ENCODE measurements at places on chromosomes 3 and 15.

GRCh38 chr3:128674161-128674784 is 23.7 kb upstream of the RPN1 start:
- DNase-seq: no peak

- DNase-seq: no peak
Observed at GRCh38 chr3:113165841-113166240, 45.5 kb upstream of the BOC start.

- no peak for DNase-seq
Observed at GRCh38 chr3:49600781-49601180, 46.5 kb downstream of the BSN start.

- no peak for DNase-seq
Observed at GRCh38 chr3:53420831-53421230, 73.5 kb upstream of the DCP1A start.

DNA sequence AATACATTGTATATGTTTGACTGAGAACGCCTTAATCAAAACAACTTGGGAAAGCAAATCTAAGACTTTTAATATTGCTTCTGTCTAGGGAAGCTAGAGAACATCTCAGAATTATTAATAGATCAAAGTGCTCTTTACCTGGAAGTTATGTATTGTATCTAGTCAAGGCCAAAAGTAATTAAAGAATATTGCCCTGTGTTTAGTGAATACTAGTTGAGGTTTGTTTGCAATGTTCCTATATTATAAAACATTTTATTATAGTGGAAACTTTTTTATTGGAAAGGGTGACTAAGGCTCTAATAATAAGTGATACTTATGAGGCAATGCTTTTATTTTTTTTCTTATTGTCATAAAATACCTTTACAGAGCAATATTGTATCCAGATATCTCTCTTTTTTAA is 118.2 kb downstream of the CADM2 start:
- DNase-seq: no peak

DNA sequence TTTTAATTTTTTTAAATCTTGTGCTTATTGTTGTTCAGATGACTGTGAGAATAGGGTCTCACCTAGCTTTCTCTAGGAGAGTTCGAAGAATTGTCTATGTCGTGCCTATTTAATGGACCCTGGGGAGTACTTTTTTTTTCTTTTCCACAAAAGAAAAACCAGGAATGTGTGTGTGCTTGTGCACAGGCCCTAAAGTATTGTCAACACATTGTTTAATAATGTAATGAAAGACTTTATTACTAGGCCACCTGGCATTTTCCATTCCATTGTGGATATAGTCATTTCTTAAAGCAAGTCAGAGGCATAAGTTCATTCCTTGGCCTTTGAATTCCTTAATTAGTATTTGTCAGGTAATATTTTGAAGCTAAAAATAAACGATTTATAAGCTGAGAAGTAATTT is 135.9 kb downstream of the KLHL25 start:
- no peak for DNase-seq

- no peak for DNase-seq
Observed at GRCh38 chr3:16033889-16034687, 140.4 kb upstream of the GALNT15 start.

DNA sequence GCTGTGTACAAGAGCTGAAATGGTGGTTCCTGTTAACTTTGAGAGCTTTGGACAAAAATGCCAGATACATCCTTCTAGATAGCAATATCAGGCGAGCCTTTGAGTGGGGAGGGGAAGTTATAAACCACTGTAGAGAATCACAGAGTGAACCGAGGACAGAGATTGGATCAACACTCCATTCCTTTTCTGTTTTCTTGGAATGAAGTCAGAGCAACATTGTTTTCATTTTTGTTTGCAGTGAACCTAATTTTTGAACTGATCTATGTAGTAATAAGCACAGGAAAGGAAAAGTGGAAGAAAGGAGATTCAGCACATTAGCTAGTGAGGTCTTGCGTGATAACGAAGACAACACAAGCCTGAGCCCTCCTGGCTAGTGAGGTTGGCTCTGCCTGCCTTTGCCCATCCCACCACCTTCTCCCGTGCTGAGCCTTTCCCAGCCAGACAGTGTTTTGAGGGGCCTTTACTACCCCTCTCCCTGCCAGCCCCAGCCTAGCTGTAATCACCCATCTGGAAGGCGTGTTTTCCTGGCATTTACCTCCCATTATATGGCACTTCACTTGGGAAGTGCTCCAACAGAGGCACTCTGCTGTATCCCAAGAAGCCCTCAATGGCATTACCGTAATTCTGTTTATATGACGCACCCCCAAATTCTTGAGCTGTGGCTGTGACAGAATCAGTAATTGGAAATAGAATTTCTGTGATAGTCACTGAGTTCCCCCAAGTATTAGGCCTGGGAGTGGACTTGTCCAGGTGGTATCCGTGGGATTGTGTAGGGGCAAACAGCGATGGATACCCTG is 129.8 kb downstream of the CACNA1D start:
- no peak for DNase-seq

DNA sequence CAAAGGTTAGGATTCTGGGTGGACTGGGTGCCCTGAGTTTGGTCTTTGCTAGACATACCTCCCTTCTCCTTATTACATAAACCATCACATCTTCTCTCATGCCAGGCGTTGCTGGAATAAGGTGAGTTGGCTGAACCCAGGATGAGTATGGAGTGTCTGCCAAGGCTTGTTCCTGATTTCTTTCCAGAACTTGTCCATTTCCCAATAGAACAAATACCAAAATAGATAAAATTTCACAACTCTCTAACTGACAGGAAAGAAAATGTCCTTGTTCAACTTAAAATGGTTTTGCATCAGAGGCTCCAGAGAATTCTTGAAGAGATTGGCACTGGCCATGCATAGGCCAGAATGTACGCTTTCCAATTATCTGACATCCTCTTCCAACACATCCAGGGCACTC is 291.9 kb downstream of the IGSF11 start:
- DNase-seq: no peak

GRCh38 chr3:13260259-13261103 is 159.6 kb downstream of the NUP210 start:
- DNase-seq: no peak

DNA sequence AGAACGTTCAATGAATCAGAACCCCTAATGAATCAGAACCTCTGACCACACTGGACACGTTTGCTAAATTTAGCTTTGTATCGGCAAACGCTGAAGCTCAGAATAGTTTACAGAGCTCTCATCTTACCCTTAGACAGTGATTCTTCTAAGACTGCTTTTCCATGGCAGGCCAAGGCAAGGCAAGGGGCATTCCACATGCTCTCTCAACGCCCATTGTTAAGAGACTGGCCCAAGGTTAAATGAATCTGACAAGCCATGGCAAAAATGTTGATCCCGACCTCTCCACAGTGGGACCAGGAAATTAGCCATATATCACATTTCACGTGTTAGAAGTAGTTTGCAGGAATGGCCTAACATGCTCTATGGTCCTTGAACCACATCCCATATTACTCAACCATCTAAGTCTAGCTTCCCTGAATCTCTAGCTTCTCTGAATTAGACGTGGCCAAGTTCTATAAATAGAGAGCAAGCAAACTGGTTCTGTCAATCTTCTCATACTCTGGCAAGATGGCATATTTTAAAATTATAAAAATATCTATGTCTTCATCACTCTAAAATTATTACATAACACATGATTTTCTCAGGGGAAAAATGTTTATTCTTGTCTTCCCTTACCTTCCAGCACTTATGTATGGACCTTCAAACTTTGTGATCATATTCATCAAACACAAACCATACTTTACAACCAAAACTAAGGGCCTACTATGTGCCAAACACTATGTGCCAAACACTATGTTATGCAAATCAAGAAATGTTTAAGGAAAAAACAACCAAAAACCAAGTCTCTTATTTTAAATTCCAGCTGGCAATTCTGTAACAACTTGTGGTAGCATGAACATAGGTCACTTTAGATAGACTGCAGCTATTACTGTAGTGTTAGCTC is 54.3 kb downstream of the AAGAB start:
- DNase-seq: no peak

DNA sequence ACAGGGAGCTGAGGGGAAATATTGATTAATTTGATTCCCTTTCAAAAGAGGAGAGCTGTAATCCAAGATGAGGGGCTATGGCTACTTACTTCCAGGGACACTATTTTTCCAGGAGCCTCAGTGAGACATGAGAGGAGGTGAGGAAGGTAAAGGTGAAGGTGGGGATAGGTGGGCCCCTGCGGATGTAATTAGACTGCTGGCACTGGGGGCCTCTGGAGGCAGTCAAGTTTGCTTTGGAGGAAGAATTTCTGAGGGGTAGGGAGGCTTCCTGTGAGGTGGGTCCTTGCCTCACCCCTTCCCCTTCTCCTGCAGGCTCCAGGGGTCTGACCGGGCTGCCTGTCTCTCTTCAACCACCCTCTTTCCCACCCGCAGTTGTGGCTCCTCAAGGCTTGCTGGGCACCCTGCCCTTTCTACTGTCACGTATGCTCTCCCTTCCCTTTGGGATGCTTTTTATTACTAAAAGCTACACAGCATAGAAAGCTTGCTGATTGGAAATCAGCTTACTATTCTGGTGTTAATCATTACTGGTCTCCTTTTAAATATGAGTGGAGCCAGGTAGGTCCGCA is 22.5 kb downstream of the GASK1A start:
- DNase-seq: no peak

DNA sequence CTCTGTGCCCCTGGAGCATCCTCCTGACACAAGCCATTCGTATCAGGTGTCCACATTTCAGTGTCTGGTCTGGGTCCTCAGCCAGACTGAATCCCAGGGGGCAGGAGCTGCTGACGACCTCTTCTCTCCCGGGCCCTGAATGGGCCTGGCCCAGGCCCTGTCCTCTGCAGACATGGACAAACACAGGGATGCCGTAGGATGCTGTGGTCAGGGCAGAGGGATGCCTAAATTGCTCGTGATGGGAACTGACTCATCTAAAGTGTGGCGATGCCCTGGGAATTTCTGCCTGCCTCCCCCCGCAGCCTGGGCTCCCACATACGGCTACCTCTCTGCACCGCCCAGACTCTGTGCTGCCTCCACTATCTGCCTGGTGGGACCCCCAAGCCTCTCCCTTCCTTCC is 58.5 kb upstream of the CTSH start:
- DNase-seq: no peak

DNA sequence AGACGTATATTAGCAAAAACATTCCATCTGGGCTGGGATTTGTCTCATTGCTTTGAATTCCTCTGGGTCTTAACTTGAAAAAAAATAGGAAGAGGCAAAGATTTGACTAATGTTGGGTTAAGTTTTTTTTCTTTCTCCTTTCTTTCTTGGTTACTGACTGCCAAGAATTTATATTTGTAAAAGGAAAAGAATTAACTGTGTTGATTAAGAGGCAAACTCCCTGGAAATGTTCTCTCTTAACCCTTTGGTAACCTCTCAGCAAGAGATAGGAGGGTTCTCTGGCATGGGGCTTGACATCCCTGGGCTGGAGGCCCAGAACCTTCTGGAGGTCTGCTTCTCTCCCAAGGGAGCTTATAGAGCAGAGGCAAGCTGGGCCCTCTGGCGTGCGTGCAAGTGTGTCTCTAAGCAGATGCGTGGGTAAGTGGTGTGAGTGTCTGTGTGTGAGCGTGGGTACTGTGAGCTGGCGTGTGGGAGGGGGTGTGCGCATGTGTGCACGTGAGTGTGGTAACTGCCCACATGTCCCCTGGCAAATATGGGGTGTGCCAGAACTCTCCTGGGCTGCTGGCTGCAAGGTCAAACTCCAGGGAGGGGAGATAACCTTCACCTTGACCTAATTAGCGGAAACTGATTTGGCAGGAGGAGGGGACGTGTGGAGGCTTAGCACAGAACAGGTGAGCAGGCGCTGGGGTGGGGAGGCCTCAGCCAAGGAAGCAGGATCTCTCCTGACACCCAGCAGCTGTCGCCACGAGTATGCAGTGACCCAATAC is 49.4 kb upstream of the MAGEF1 start:
- DNase-seq: no peak

- no peak for DNase-seq
Observed at GRCh38 chr3:10273702-10274305, 18.9 kb downstream of the GHRL start.

DNA sequence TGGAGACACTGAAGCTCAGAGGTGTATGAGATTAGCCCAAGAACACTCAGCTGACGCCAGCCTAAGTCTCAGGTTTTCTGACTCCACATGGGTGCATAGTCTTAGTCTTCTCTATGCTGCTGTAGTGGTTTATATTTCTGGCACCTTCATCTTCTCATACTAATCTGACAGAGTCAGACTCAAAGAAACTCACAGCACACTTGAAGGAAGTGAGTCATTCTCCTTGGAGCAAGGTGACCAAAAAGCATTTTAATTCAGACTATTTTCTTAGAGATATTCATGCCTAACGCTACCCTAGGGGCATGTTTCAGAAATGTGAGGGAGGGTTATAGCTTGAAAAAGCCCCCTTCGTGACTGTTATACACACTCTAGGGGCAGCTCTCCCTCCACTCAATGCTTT is 775.3 kb upstream of the ARPP21 start:
- no peak for DNase-seq

GRCh38 chr3:88180398-88180999 is 30.7 kb downstream of the C3orf38 start:
- no peak for DNase-seq

DNA sequence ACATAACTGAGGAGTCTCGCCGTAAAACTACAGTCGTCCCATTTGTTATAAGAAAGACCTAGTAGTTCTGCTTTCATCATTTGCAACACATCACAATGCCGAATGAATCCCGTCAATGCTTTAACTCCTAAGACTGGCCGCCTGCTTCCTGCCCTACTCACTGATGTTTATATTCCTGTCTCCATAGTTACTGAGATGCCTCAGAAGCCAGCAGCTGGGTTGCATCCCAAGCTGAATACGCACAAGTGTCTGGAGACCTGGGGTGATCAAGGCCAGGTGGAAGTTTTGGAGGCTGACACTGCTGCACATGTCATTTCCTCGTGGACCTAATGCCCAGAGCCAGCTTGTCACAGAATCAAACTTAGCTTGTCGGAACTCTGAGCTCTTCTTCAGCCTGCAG is 95.2 kb upstream of the UBE2E1 start:
- DNase-seq: no peak

DNA sequence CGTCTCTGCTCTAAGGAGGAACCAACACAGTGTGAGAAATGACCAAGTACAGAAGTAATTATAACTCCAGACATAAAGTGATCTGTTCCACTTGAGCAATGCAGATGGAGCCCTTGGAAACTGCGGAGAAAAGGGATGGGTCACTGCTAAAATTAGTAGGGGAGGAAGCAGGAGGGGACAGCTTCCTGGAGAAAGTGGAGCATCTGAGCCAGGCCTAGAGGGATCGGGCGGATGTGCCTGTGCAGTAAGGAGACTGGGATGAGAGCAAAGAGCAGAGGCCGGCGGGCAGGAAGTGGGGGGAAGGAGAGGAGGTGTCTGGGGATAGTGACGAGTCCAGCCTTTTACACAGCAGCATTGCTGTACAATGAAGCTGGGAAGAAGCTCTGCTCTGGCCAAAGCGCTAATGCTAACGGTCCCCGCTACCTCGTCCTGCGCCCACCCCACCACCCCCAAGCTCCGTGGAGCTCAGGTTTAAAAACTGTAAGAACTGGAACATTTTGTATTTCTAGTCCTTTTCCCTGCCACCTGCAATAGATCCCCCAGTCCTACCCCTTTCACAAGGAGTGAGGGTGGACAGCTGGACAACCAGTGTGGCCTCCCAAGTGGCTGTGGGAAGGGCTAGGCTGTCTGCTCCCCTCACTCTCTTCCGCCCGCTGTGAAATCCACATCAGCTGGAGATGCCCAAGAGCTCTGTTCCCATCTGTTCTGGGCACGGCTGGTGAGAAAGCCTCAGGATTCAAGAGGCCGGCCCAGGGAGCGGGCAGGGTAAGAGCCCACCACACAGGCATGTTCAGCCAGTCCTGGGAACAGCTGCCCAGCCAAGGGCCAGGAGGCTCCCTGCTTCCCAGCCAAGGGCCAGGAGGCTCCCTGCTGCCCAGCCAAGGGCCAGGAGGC is 53.0 kb upstream of the HES1 start:
- no peak for DNase-seq

- DNase-seq: no peak
Observed at GRCh38 chr3:194503081-194503531, 16.3 kb upstream of the ATP13A3 start.
